ENCODE measurements at places on chromosomes 13 and 19.

DNA sequence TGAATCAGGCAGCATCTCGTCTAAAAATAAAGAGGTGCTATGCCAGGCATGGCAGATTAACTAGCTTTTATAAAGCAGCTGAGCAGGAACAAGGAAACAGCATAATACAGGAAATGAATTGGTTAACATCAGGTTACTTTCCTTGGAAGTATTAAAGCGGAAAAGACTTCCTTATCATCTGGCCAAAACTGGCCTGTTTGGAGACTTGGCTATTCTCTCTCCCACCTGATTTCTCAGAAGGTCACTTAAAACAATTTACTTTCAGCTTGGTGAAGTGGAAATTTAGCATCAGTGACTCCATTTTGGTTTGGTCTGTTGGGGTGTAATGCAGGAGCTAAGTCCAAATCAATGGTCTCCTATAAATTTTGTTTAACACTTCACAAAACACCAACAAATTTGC, 191.6 kb downstream of the NUFIP1 start:
- no peak for DNase-seq

GRCh38 chr13:24929196-24929595, 165.2 kb downstream of the RNF17 start:
- no peak for DNase-seq

GRCh38 chr19:54949412-54949811, 2.1 kb upstream of the NLRP7 start:
- DNase-seq, result no peak

GRCh38 chr13:103935117-103935516, 868.9 kb upstream of the SLC10A2 start:
- DNase-seq, result no peak

DNA sequence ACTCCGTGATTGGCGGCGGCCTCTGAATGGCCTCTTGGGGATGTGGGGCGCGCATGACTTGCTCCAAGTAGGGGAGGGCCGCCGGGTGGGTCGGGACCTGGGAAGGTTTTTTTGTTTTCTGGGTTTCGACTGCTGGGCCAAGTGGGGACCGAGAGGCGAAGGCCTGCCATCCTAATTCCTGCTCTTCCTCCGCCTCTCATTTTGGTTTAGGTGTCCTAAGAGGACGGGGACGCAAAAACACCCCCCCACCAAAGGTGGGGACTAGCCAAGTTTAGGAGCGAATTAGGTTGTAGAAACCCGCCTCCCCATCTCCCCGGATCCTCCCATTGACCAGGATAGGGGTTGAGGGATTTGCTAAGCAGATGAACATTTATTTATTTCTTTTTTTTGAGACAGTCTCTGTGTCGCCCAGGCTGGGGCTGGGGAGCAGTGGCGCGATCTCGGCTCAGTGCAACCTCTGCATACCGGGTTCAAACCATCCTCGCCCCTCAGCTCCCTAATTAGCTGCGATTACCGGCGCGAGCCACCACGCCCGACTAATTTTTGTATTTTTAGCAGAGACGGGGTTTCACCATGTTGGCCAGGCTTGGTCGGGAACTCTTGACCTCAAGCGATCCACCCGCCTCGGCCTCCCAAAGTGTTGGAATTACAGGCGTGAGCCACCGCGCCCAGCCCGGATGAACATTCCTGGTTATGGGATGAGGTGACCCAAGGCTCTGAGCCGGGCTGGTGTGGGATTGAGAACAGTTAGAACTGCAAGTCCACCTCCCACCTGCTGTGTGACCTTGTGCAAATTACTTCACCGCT, 838 bp downstream of the PPP2R1A start:
- DNase-seq, result no peak

DNA sequence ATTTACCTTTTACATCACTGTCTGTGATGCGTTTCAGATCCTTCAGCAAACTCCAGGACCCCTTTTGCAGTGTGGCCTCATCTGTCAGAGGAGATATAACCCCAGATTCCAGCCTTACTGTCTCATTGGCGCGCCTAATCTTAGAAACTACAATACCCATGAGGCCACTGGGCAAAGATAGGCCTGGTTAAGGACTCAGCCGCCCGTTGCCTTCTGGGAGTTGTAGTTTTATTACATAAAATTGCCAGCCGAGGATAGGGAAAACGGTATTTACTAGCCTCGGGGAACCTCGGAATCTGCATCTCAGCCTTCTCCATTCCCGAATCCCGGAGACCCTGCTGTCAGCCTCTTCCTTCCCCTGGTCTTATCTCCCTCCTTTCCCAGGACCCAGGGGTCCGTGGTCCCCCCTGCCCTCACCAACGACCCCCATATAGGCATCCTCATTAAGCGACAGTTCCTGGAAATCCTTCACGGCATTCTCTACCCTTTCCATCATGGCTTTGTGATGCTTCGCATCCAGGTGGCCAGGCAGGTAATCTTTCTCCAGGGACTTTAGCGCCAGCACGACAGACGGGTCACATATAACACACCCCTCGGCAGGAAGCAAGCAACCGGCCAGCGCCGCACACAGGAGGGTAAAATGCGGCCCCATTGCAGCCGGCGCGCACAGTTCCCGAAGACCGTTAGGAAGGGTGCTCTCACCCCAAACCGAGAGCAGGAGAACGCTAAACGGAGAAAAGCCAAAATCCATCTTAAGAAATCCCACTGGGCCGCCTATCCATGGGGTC, 1.3 kb downstream of the IZUMO1 start:
- peak; percentile 69 for DNase-seq

DNA sequence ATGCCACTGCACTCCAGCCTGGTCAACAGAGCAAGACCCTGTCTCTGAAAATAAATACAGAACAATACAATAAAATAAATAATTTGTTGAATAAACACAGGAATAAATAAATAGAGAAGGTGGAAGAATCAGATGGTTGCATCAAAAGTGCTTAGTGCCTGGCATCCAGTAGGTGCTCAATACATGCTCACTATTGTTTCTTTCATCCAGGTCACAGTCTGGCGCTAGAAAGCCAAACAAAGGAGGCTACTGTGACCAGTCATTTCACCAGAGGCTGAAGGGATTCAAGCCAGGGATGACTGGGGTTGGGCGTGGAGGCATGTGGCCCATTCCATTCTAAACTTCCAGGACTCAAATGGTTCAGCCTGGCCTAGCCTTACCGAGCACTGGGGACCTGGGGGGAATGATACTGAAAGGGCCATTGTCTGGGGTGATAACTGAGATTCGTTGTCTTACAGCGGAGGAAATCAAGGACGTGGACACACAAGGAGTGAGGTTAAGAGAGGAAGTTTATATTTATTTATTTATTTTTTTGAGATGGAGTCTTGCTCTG, 3.6 kb upstream of the NDUFB7 start:
- no peak for DNase-seq

- no peak for DNase-seq
Measured at GRCh38 chr13:46676378-46676725, 120.6 kb downstream of the ESD start.

- no peak for DNase-seq
Measured at GRCh38 chr13:114059946-114060860, 72.2 kb downstream of the RASA3 start.

- no peak for DNase-seq
Measured at GRCh38 chr19:56905631-56906150, 65.2 kb upstream of the PEG3 start.

- DNase-seq, result peak; percentile 91
Measured at GRCh38 chr19:45779231-45780145, 2.8 kb downstream of the DMPK start.

GRCh38 chr19:24004166-24004565, 82.8 kb upstream of the ZNF254 start:
- peak; percentile 56 for DNase-seq

DNA sequence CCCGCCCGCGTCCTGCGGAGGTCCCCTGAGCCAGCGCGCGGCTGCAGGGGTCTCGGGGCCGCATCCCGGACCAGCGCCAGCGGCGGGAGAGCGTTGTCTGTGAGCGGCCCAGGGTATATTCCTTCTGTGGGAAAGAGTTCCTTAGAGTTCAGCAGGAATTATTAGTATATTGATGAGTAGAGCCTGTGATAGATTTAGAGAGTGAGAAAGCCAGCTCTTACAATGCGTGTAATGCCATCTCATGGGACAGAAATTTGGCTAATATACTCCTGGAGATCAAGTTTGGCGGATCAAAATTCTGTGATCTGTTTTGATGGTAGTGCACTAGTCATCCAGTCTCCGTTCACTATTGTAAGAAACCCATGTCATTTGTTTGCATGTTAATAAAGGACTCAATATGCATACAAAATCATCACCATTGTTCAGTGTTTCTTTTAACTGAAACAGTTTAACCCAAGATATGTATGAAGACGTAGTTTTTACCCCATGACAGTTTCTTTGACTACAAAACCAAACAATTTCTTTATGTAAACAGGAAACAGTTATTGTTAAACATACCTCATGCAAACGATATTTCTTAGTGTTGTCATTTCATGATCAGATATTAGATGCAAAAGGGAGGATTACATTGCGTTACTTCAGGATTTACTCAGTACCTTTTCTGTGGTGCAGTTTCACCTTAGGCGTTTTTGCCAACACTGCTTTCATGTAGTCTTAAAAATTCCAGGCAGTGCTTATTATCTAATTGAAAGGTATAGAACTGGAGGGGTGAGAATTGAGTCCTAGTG, 9.9 kb downstream of the TNFRSF19 start:
- no peak for DNase-seq

DNA sequence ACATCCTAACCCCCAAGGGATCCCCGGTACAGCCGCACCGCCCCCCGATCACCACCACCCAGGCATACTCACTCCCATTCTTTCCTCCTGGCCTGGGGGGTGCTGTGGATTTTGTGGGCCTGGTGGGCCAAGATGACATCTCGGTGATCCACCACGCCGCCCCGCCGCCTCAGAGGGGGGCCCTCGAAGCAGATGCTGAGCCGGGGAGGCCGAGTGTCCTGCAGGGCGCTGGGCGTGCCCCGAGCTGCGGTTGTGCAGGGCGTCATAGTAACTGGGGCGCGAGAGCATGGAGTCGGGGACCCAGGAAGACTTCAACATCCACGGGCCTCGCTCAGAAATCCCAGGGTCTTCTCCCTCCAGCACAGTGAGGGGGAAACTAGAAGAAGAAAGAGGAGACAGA, 93.4 kb upstream of the CACNA1A start:
- no peak for DNase-seq

- DNase-seq, result no peak
Measured at GRCh38 chr13:101265934-101266333, 150.4 kb downstream of the NALCN start.

DNA sequence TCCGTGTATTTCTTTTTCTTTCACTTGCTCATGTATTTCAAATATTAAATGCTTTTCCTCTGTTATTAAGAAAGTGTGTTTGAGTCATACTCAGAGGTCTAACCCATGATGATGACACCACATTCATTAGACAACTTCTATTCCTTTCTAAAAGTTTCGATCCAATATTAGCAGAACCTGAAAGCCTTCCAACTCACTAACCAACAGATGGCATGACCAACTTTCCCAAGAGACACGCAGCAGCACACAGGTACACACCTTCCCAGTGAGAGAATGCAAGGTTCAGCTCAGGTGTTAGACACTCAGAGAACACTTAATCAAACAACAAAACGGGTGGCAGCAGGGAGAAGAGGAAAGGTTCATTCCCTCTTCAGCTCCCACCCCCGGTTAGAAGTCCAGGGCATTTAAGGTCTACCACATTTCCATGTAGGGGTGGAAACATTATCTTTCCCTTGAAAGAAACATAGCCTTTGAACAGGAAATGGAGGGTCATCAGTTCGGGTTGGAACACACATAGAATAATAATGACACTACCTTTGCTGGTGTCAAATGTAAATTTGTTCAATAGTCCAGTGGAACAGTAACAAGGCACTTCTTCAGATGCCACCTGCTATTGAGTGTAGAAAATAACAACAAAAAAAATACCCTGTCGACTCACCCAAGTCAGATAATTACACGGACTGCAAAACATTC, 404.2 kb downstream of the COG6 start:
- DNase-seq, result no peak

DNA sequence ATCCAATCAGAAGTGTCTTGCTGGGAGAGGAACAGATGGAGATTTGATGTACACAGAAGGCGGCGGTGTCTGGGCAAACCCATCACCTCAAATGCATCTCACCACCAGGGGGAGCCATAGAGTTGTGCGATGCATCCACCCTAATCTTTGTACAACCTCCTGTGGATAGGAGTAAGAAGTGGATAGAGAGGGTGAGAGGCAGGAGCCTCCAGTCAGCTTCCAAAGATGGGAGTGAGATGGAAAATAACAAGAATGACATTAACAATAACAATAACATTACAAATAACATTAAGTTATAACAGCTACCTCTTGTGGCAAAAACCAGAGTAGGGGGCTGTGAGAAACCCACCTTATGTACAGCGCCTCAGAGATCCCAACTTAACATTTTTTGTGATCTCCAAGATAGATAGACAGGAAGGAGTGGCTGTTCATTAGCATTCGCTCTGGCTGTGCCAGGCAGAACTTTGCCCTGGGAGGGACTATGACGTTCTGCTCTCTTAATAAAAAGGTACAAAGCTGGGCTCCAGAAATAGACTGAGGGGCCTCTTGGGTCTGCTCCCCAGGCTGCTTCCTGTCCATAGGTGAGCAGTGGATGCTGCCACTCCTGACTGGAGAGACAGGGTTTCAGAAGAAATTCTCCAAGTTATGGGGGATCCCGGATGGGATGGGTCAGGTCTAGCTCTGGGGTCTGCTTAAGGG, 5.2 kb upstream of the CEACAM18 start:
- peak; percentile 63 for DNase-seq

- DNase-seq, result no peak
Measured at GRCh38 chr13:114272977-114273376, 8.4 kb upstream of the UPF3A start.

GRCh38 chr19:45340899-45341453, 426 bp downstream of the KLC3 start:
- DNase-seq, result no peak

DNA sequence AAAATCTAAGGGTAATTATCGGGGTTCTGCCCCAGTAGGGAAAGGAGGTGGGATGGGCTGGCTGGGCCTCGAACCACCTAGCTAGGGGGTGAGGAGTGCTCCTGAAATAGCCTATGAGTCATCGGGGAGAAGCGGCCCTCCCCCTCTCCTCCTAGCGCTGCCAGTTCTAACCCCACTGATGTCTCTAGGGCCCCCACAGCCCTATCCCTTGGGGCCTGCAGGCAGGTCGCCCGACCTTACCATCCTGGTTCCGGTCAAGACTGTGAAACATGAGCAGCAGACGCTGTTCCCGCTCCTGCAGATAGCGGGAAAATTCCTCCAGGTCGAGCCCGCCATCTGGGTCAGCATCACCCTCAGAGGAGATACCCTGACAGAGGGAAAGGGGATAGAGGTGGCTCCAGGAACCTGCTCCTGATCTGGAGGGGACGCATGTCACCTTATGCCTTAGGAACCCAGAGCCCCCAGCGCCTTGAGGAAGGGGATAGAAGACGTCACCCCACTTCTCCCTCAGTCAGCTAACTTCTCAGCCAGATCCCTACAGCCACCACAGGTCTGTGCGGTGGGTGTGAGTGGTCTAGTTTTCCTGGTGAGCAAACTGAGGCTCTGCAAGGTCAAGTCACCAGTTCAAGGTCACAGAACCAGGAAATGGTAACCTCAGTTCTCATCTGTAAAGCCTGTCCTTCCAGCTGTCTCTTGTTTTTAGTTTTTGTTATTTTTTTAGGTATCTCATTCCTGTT, 1.5 kb downstream of the SLC25A23 start:
- DNase-seq, result no peak

DNA sequence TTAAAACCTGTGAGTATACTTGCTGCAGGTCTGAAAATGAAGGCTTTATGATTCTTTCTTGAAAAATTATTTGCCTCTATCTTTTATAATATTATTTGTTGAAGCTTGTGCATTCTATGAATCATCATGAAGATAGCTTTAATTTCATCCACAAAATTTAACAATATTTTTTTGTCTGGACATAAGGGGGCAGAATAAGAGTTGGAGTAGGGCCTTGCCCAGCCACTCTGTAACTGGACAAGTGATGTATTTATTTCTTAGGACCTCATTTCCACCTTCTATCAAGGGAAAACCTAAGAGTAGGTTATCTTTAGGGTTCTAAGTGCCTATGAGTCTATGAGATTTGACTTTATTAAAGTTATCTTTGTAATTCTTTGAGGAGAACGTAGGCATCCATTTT, 49.9 kb downstream of the N4BP2L1 start:
- no peak for DNase-seq

All from RWPE1 (cell line).